ENCODE measurements at places on chromosomes 1 and 21. TPM values are rescaled to one million over a fixed set of nuclear protein-coding genes. Genes with fewer than 3 reads are reported as not detected.

SV2A gene
- total RNA-seq, result 9.9 TPM

ARTN gene
- total RNA-seq, result not detected

RHD gene
- not detected for total RNA-seq

TRIM63 gene
- not detected for total RNA-seq

OR2T33 gene
- not detected for total RNA-seq

C1orf115 gene
- total RNA-seq, result 2.5 TPM

LENEP gene
- total RNA-seq, result not detected

FAM131C gene
- total RNA-seq, result 0.26 TPM

SPRR2E gene
- not detected for total RNA-seq

AIM2 gene
- total RNA-seq, result not detected

CDC42 gene
- 557 TPM for total RNA-seq

DYNLT5 gene
- 3.4 TPM for total RNA-seq

HMGCS2 gene
- total RNA-seq, result not detected

GBP7 gene
- not detected for total RNA-seq

OR2M3 gene
- not detected for total RNA-seq

ANXA9 gene
- total RNA-seq, result 0.39 TPM

MASP2 gene
- total RNA-seq, result 0.11 TPM

ACTA1 gene
- not detected for total RNA-seq

ACKR1 gene
- not detected for total RNA-seq

OR2G3 gene
- total RNA-seq, result not detected

CD244 gene
- total RNA-seq, result not detected

NECTIN4 gene
- total RNA-seq, result 0.13 TPM

OLFML2B gene
- 32.4 TPM for total RNA-seq

LEFTY2 gene
- not detected for total RNA-seq

RLF gene
- total RNA-seq, result 37.6 TPM

PLA2G2A gene
- 4.3 TPM for total RNA-seq

RAB42 gene
- total RNA-seq, result 10.1 TPM

SLFNL1 gene
- total RNA-seq, result 0.43 TPM

MSH4 gene
- 0.13 TPM for total RNA-seq

SLAMF9 gene
- 0.86 TPM for total RNA-seq

Data from articular chondrocyte of knee joint (primary cell).